HS-5 (cell line): ENCODE measurements at places on chromosomes 1 and 21.

DNA sequence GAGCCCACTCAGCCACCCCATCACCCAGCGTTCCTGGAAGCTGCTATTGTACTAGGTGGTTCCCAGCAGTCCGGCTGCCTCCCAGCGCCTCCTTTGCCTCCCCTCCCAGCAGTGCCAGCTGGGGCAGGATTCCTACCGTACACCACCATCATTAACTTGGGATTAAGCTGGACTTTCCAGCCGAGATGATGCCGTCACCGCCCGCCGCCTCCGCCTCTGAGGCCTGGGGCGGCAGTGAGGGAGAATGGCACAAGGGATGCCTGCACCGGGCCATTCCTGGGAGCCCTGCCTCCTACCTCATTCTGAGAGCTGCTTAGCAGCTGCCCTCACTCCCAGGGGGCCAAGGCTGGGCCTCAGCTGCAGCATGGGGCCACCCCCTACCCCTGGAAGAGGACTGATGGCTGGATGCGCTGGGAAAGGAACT, 13.2 kb downstream of the CNTN2 start:
- no peak for DNase-seq

DNA sequence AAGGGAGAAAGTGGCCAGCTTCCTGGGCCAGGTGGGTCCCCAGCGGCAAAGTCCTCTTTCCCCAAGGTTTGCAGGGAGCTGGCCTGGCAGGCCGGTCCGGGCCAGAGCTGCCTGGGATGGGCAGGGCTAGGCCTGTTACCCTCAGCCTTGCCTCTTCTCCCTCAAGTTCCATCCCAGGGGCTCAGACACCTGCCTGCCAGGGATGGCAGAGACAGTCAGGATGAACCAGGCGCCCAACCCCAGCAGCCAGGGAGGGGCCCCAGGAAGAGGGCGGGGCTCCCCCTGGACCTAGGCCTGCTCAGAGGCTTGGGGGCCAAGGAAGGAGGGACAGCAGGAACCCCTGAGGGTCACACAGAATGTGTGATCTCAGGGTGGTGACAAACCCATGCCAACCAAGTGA, 120.6 kb downstream of the CASZ1 start:
- no peak for DNase-seq

GRCh38 chr1:238466459-238466858, 575.7 kb upstream of the ZP4 start:
- no peak for DNase-seq

DNA sequence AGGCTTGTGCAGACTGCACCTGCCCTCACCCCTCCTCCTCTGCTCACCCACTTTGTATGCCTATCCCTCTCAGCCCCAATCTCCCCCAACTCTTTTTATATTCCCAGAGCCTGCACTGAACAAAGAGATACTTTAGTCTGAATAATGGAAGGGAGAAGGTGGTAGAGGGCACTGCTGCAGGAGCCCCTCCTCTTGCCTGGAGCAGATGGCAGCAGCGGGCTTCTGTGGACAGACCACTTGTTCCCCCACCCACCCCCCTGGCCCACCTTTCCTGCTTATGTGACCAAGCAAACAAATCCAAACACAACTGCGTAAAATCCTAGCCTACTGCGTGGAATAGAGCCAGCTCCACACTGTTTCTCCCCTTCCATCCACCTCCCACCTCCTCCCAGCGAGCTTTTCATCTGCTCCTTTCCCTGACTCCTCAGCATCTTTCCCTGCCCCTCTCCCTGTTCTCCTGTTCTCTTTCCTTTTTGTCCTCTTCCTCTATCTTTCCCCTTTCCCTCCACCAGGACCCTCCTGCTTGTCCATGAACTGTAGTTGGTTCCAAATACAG, 27.5 kb downstream of the RGS8 start:
- DNase-seq = no peak

GRCh38 chr1:31745946-31746670, 18.0 kb downstream of the ADGRB2 start:
- no peak for DNase-seq

DNA sequence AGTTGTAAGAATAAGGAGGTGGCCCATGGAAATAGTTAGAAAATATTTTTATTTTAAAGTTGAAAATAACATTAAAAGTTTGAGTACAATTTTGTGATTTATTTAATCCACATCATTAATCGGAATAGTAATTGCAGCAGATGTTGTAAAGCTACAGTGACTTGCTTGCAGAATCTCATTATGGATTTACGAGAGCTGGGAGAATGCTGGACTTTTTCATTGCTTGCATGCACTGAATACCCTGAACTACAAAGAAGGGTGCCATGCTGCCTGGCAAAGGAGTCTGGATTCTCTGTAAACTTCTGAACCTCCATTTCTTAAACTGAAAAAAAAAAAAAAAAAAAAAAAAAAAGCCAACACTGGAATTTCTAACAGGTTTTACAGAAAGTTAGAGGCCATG, 26.5 kb downstream of the WDR64 start:
- no peak for DNase-seq

GRCh38 chr1:180231506-180231921, 1.4 kb downstream of the LHX4 start:
- no peak for DNase-seq

DNA sequence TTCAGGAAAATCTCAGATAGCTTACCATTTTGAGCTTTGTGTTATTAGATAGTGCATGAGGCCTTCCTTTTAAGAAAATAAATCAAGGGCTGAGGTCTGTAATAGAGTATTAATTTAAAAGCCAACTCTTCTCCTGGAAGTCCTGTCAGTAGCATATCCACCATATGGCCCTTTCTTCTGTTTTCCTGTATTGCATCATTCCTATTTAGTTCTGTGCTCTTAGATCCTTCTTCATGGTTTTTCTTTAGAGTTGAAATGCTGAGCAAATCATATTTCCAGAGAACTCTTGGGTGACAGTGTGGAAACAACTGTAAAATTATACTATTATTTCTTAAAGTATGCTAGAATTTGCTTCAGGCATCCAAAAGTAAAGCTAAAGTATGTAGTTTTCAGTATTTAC, 91.7 kb downstream of the TTC3 start:
- DNase-seq = no peak

DNA sequence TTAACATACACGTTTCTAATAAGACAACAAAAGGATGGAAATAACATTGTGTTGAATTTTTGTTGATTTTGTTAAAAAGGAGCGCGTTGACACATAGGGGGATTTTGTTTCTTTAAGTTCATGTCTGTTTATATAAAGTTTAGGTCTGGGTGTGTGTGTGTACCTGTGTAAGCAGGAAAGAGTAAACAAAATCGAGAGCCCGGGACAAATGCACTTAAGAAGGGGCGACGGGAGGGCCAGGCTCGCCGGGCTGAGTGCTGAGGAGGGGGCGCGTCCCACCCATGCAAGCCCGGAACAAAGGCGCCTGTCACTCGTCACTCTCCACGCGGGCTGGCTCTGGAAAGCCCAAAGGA, 28.8 kb upstream of the TRIM17 start:
- DNase-seq = no peak

DNA sequence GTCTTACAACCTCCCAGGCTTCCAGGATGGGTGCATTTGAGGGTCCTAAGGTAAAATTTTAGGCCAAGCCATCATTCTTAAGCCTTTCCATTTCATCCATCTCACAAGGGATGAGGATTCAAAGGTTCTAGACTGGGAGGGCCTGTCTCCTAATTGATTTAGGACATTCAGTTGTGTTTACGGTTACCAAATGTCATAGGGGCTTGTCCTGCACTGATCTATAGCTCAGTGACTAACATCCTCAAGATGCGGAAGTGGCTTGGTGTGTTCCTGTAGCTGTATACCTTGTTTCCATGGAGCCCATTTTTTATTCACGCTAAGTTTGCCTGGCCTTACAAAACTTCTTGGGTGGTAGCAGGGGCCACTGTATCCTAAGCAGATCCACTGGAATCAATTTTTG, 52.8 kb downstream of the DUSP10 start:
- no peak for DNase-seq

DNA sequence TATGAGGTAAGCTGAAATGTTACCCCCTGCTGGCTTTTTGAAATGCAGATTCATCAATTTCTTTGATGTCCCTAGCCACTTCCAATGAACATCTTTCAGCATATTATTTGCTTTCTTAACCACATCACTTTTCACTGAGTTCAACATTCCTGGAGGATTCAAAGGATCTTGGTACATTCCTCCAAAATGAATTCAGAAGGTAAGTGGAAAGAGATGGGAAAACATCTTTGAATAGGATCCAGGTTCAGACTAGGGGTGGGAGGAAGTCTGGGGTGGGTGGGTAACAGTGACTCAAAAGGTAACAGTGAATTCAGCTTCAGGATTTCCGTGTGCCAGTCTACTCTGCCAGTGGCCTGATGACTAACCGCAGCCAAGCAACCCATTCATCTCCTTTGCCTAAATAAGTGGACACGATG, 180.7 kb downstream of the ZC3H11B start:
- DNase-seq = no peak

GRCh38 chr1:5479876-5480646, 512.2 kb downstream of the NPHP4 start:
- no peak for DNase-seq
